ENCODE measurements at places on chromosomes 5 and 9.

GRCh38 chr5:23389291-23390101 lies 117.9 kb upstream of the PRDM9 start:
- no peak for DNase-seq

GRCh38 chr9:86241216-86241615 lies 18.2 kb downstream of the C9orf153 start:
- DNase-seq: no peak

DNA sequence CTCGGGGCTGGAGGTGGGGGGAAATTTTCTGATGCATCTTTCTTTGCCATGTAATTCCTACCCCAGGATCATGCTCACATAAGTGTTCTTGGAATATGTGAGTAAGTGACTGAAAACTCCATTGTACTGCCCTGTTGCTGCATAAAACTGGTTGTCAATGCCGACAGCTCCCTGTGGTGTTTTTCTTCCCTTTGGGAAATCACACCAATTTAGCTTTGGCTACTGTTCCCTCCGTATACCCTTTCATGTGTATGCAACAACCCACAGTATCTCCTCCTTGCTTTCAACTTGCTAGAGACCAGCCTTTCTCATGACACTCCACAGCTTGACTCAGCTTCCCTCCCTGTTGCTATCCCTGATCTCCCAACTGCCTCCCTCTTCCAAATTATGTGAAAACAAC lies 240.6 kb downstream of the TRIM32 start:
- no peak for DNase-seq

DNA sequence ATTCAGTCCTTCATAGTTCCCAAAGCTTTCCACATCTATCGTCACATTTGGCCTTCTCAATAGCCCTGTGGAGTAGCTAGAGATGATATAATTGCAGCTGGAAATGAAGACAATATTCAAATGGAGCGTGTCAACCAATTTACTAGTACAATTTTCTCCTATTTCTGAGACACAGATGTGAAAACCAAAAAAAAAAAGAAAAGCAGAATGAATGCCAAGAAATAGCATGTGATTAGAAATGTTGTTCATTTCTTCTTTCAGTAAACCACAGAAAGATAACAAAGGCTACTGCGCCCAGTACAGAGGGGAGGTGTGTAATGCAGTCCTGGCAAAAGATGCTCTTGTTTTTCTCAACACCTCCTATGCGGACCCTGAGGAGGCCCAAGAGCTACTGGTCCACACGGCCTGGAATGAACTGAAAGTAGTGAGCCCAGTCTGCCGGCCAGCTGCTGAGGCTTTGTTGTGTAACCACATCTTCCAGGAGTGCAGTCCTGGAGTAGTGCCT lies 99.0 kb downstream of the MUSK start:
- DNase-seq: peak; percentile 70

DNA sequence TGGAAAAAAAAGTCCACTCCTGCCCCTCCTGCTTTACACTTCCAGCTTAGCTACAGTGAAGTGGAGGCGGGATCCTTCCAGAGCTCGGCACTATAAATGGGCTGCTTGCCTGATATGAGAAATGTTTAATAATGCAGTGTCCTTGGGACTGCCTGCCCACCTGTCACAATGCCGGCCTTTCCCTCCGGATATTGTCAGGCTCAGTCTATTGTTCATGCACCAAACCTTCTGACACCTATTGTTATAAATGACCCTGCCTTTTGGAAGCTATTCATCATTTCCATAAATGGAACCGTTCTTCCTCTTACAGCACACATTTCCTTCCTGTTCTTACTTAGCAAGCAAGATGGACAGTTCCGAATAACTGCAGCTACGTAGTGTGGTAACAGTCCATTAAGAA lies 146.3 kb downstream of the DMAC1 start:
- no peak for DNase-seq

DNA sequence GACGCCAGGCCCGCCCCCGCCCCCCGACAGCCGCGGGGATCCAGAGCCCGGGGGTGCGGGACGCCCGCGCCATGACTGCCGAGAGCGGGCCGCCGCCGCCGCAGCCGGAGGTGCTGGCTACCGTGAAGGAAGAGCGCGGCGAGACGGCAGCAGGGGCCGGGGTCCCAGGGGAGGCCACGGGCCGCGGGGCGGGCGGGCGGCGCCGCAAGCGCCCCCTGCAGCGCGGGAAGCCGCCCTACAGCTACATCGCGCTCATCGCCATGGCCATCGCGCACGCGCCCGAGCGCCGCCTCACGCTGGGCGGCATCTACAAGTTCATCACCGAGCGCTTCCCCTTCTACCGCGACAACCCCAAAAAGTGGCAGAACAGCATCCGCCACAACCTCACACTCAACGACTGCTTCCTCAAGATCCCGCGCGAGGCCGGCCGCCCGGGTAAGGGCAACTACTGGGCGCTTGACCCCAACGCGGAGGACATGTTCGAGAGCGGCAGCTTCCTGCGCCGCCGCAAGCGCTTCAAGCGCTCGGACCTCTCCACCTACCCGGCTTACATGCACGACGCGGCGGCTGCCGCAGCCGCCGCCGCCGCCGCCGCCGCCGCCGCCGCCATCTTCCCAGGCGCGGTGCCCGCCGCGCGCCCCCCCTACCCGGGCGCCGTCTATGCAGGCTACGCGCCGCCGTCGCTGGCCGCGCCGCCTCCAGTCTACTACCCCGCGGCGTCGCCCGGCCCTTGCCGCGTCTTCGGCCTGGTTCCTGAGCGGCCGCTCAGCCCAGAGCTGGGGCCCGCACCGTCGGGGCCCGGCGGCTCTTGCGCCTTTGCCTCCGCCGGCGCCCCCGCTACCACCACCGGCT lies 1.0 kb downstream of the FOXE1 start:
- DNase-seq: no peak

- DNase-seq: no peak
These were observed 5.8 kb downstream of the TAS2R1 start for GRCh38 chr5:9624196-9624947.

Measured in adipocyte (in vitro differentiated cells).